ENCODE measurements at places on chromosomes 16 and 17.

- DNase-seq = no peak
These were observed 475.6 kb downstream of the CDH13 start for GRCh38 chr16:83102336-83102735.

DNA sequence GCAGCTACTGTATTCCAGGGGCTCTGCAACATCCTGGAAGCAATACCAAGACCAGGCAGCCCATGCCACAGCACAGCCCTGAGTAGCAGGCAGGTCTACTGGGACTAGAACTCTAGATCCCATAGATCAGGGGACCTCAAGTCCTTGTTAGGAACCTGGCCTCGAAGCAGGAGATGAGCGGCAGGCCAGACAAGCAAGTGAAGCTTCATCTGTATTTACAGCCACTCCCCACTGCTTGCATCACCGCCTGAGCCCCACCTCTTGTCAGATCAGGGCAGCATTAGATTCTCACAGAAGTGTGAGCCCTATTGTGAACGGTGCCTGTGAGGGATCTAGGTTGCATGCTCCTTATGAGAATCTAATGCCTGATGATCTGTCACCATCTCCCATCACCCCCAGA, 295.7 kb upstream of the TNRC6C start:
- no peak for DNase-seq

GRCh38 chr16:2955438-2955778, 8.7 kb upstream of the KREMEN2 start:
- DNase-seq = no peak

- peak; percentile 2 for DNase-seq
These were observed 708 bp downstream of the DHX33 start for GRCh38 chr17:5468075-5468473.

GRCh38 chr17:34902831-34903547, 58.3 kb downstream of the CCT6B start:
- DNase-seq = no peak

DNA sequence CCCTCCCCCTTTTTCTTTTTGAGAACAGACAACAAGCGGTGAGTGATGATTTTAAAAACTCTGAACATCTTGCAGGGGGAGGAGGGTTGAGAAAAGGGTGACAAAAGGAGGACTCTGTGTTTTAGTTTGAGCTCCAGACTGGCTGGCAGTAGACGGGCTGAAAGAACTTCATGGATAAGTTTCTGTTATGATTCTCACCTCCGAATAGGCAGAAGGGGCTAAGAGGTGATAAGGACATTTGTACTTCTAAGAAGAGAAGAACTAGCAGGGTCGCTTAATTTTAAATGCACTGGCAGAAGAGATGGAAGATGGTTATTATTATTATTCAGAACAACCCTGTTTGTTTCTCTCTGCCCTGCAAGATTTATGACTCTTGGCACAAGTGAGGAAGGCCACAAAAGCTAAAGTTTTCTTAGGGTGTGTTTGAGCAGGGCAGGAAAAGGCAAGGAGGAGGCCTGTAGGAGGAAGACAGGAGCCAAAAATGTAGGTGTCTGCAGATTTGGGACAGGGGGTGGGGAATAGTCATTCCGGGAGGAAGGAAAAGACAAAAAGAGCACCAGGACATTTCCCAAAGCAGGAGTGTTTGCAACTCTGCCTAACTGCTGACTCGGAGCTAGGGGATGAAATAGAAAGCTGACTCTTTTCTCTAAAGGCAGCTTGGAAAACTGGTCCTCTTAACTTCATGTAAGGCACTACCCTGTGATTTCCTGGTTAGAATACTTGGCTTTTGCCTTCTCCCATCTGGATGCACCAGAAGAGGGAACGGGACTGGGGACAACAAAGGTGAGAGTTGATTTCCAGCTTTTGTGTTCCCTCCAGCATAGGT, 11.9 kb upstream of the HOXB2 start:
- DNase-seq = no peak

GRCh38 chr17:71631483-71631882, 489.3 kb upstream of the SOX9 start:
- DNase-seq = no peak

- no peak for DNase-seq
These were observed 9.1 kb upstream of the THAP11 start for GRCh38 chr16:67833030-67833414.

GRCh38 chr17:82492643-82493225, 26.8 kb upstream of the FOXK2 start:
- no peak for DNase-seq

GRCh38 chr16:1354815-1355540, 3.2 kb downstream of the GNPTG start:
- no peak for DNase-seq

DNA sequence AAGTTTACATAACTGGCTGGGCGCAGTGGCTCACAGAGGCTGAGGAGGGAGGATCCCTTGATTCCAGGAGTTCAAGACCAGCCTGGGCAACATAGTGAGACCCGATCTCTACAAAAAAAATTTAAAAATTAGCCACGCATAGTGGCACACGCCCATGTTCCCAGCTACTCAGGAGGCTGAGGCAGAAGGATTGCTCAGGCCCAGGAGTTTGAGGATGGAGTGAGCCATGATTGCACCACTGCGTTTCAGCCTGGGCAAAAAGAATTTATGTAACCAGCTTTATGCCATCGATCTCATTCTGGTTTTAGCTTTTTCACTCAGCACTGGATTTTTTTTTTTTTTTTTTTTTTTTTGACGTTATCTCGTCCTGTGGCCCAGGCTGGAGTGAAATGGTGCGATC, 9.1 kb upstream of the CD300E start:
- DNase-seq = no peak

DNA sequence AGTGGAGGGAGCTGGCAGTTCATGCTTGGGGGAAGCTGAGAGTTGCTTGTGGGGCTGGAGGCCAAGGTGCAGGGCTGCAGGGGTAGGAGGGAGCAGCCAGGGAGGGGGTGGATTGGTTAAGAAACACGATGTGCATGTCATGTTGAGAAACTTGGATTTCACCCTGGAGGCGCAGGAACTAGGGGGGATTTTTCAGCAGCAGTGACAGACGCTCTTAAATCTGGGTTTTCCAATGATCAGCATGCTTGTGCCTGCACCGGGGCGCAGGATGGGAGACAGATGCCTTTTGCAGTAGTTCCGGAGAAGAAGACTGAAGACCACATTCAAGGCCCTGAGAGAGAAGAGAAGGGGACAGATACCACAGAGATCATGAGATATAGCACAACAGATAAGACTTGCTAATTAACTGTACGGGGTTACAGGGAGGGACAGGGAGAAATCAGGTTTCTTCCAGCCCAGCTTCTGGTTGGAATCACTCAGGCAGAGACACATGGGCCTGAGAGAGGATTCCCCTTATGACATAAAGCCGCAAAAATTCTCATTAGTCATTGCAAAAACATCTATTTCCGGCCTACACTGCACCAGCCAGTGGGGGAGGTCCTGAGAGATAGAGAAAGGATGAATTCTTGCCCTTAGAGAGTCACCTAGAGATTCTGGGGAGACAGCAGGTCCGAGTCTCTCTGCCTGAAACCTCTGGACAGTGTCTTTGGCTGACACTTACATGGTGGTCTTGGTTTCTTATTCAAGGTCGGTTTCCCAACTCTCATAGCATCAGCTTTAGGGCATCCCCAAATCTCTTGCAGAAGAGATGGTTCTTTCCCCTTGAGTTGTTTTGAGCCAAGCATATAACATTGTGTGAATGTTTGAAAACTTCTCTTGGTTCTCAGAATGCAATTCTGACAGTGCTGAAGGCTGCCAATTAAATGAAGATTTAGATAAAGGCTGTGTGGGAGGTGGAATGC, 27.1 kb downstream of the CDH13 start:
- peak; percentile 73 for DNase-seq

GRCh38 chr16:85067426-85067825, 39.8 kb downstream of the KIAA0513 start:
- no peak for DNase-seq

DNA sequence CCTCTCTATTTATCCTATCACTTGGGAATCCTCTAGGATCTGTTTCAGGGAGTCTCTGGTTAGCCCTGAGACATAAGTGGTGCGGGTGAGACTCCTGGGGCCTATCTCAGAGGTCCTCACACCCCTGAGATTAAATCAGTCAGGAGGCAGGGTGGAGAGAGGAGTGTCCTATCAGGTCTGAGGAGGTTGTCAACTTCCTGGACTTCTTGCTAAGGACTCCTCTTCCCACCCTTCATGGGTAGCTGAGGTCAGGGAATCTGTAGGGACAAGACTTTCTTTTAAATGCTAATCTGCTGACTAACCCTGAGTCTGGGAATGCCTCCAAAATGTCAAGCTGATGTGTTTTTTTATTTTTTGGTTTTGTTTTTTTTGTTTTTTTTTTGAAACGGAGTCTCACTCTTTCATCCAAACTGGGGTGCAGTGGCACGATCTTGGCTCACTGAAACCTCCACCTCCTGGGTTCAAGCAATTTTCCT, 6.6 kb upstream of the ARMC5 start:
- DNase-seq = no peak

GRCh38 chr17:40612599-40613244, 34.9 kb downstream of the SMARCE1 start:
- DNase-seq = peak; percentile 83

DNA sequence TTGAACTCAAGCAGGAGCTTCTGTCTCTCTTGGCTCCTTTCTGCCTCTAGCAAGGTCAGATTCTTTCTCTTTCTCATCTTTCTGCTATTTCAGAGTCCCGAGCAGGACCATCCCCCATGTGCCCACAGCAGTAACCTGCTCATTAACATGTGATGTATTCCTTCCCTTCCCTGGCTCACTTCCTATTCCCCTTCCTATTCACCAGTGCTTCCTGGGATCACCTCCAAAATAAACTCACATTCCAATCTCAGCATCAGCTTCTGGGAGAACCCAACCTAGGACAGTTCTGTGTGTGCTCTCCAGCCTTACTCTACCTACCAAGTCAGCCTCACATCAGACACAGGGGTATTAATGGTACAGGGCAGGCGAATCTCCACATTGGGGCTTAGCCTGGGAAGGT, 546.4 kb upstream of the SALL1 start:
- DNase-seq = no peak

- DNase-seq = no peak
These were observed 930.9 kb upstream of the CDH8 start for GRCh38 chr16:62967163-62967562.

- DNase-seq = peak; percentile 75
These were observed 178.3 kb downstream of the PRKCB start for GRCh38 chr16:24013864-24014645.

DNA sequence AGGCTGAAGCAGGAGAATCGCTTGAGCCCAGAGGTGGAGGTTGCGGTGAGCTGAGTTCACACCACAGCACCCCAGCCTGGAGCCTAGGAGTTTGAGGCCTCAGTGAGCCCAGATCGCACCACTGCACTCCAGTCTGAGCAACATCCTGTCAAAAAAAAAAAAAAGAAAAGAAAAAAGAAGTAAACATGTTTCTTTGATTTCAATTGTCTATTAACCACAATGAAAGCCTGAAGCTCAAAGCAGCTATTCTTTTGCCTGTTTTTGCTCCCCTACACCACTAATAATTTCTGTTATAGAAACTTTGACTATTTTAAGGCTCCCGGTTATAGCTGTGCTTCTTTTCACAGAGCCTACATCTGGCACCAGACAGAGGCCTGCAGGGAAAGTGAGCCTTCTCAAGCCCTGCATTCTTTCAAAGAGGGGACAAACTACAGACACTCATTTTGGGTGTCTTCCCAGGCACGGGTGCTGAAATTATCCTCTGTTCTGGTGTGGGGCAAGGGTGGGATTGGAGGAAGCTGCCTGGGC, 14.2 kb upstream of the SLC52A1 start:
- peak; percentile 85 for DNase-seq

DNA sequence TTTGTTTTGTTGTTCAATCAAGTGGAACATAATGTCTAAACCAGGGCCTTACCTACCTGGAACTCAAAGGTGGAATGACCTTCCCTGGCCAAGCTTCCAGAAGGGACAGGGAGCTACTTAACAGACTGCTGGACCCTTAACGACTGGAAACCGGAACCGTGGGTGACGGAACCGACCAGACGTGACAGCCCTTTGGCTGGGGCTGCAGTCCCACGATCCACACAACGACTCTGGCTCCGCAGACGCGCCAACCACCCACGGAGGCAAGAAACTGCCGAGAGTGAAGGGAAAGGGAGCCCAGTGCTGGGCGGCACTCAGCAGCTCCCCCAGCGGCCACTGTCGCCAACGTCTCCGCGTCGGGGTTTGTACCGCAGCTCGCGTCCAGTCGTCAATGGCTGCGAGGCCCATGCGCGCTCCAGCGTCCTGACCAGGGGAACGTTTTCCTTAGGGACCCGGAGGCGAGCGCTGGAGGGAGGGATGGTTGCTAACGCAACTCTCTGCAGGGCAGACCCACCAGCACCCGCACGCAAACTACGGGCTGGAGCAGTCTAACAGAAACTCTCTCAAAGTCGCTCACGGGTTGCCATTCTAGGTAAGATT, 5.5 kb upstream of the KIF22 start:
- peak; percentile 82 for DNase-seq

- no peak for DNase-seq
These were observed 184.6 kb downstream of the TMEM132E start for GRCh38 chr17:34763728-34764665.

- DNase-seq = no peak
These were observed 151.8 kb downstream of the IRF8 start for GRCh38 chr16:86050591-86051367.

- no peak for DNase-seq
These were observed 914 bp upstream of the GPRC5B start for GRCh38 chr16:19885451-19886072.

GRCh38 chr17:59804901-59805465, 87.8 kb downstream of the TUBD1 start:
- DNase-seq = no peak

DNA sequence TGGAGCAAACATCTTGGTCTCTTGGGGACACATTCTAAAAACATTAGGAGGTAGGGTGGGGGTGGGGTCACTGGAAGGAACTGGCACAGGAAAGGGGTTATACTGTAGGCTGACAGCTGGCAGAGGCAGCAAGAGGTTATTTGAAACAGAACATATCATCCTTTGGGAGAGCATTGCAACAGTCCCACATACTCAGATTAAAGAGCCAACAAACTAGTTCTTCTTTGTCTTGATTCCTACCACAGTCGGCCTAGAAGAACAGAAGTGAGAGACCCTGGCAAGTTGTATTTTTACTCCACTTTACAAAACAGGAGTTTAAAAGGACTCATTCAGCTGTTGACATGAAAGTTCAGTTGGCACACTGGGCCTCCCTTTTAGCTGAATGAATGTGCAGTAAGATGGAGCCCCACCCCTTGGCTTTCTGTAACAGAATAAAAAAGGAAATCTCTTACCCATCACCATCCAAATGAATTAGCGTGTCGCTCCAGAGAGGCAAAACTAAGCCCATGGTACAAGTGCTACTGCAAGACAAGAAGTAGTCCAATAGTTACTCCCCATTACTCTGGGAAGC, 54.6 kb upstream of the CORO6 start:
- DNase-seq = no peak

DNA sequence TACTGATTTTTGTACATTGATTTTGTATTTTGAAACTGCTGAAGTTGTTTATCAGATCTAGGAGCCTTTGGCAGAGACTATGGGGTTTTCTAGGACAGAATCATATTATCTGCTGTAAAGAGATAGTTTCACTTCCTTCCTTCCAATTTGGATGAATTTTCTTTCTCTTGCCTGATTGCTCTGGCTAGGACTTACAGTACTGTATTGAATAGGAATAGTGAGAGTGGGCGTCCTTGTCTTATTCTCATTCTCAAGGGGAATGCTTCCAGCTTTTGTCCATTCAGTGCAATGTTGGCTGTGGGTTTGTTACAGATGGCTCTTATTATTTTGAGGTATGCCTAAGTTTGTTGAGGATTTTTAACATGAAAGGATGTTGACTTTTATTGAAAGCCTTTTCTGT, 290.1 kb downstream of the MAP2K4 start:
- DNase-seq = no peak

GRCh38 chr16:66247516-66248481, 118.7 kb upstream of the CDH5 start:
- DNase-seq = no peak
